ENCODE measurements at places on chromosomes 1 and 21. TPM values are rescaled to one million over a fixed set of nuclear protein-coding genes. Genes with fewer than 3 reads are reported as not detected.

Gene NAV1
- total RNA-seq, result 6.7 TPM

DNA sequence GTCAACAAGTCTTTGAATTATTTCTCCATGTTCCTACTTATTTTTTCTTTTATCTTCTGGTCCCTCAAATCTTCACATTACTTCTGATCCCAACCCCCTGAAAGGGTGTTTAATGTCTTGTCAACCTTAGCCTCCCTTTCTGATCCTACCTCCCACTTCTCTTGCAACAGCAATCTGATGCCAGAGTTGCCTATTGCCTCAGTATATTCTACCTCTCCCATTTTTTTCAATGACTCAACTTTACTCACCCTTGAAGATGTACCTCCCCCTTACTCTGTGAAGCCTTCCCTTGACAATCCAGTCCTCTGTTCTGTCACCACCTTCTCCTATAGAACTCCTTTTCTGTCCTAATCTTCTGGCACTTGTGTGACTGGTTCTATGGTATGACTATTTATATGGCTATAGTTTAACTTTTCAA is 99.5 kb upstream of the CD55 start:
- DNase-seq, result no peak

- no peak for DNase-seq
These were observed 32.8 kb upstream of the CSF3R start for GRCh38 chr1:36515315-36516138.

- DNase-seq, result no peak
These were observed 69.5 kb downstream of the PLD5 start for GRCh38 chr1:242455052-242455361.
